Activated naive CD4-positive, alpha-beta T cell treated with anti-CD3 and anti-CD28 coated beads, Interleukin-2, amount 50 U/mL, for 72 hours (primary cell): ENCODE measurements at places on chromosomes 5 and 9. TPM values are rescaled to one million over a fixed set of nuclear protein-coding genes. Genes with fewer than 3 reads are reported as not detected.

- DNase-seq: no peak
These were observed 7.8 kb upstream of the KCNIP1 start for GRCh38 chr5:170495825-170496661.

GRCh38 chr9:131258186-131258585, 18.1 kb downstream of the FAM78A start:
- DNase-seq: no peak

GRCh38 chr5:66747607-66748006, 151.4 kb downstream of the MAST4 start:
- DNase-seq: no peak

Gene G3BP1
- 185 TPM for total RNA-seq

- DNase-seq: peak; percentile 89
These were observed at the start of gene RAPGEF1 for GRCh38 chr9:131739959-131740648. Gene RAPGEF1, minus strand, starts transcription at chr9:131740076. Its CDS starts 246 bp downstream, at chr9:131739830.

DNA sequence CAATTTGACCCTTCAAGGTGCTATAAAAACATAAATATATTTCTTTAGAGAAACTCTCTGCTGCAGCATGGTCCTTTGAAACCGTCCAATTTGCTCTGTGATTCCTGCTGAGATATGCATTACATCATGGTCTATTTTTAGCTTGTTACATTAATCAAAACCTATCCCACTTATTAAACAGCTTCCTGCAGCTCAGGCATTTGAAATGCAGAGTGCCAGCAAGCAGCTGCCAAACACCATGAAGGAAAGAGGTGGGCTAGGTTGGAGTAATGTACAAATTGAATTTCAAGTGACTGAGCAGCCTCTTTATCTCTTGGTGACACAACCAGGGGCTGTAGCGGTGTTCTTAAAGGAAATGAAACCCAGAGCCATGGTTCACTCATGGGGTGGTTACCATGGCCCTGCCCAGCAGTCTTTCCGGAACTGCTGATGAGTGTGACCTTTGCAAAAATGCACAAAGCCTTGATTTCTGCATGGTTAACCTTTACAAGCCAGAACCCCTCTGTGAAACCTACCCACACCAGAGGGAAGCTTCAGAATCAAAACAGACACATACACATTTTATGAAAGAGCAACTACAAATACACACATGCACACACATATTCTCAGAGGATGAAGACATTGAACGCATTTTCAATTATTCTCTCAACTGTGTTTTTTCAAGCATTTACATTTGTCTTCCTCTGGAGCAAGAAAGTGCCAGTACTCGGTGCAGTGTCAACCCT, 155.8 kb upstream of the ZNF608 start:
- DNase-seq: no peak

Gene SPINK13
- not detected for total RNA-seq

DNA sequence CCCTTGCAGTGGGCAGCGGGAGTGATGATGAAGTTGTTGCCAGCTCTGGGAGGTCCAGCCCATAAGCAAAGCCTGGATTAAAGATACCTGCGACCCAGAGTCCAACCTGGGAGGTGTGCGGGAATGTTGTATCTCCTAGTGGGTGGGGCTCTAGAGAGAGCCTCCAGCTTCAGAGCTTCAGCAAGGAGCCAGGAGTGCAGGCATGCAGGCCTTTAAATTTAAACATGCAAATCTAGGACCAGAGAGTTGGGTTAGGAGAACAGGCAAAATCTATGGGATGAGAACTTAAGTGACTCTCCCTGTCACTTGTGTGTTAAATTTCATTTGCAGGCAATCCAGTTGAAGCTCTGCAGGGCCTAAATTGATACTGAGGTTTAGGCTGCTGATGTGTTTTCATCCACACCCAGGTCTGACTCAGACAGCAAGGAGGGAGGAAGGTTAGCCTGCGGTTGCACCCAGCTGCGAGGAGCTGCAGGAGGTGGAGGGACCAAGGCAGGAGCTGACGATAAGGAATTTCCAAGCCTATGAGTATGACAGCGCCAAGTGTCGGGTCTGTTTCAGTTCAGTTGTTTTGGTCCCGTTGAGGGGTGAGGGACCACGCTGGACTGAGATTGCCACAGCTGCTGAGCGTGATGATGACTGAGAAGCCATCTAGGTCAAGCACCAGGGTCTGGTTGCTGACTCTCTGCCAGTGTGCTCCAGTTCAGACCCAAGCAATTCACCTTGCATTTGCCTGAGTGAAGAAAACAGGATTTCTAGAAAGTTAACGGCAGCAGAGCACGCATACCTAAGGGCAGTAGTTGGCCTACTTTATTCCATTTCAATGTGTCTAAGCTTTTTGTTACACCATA, 243.0 kb downstream of the ICE1 start:
- DNase-seq: no peak
